ENCODE measurements at places on chromosomes 16 and 17.

GRCh38 chr17:83032781-83033180 is 46.6 kb upstream of the METRNL start:
- no peak for ATAC-seq

DNA sequence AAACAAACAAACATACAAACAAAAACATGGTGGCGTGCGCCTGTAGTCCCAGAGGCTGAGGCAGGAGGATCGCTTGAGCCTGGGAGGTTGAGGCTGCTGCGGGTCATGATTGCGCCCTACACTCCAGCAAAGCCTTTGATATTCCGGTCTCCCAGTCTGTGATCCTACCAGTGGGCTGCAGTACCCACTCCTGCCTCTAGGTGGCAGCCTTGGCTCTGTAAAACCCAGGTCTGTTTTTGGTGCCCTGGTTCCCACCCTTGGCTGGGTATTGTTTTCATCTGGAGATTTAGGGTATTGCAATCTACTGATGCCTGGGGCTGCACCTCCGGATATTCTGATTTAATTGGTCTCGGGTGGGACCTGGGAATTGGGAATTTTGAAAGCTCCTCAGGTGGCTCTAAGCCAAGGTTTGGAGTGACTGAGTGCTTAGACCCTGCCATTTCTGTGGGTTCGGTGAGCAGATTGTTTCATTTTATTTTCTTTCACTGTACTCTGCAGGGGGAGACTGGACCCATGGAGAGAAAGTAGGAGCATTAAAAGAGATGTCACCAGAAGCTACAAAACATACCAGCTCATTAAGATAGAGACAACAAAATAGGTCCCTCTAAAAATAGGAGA is 40.5 kb downstream of the MYH3 start:
- peak; percentile 67 for ATAC-seq

GRCh38 chr17:43631429-43631828 is 30.3 kb downstream of the MEOX1 start:
- no peak for ATAC-seq

DNA sequence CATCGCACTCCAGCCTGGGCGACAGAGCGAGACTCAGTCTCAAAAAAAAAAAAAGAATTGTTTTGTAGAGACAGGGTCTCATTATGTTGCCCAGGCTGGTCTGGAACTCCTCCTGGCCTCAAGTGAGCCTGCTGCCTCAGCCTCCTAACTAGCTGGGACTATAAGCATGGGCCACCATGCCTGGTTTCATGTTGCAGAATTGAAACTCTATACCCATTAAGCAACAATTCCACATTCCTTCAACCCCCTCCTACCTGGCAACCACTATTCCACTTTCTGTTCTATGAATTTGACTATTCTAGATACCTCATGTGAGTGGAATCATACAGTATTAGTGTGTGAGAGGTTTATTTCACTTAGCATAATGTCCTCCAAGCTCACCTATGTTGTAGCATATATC is 24.5 kb downstream of the RNF135 start:
- ATAC-seq: no peak

DNA sequence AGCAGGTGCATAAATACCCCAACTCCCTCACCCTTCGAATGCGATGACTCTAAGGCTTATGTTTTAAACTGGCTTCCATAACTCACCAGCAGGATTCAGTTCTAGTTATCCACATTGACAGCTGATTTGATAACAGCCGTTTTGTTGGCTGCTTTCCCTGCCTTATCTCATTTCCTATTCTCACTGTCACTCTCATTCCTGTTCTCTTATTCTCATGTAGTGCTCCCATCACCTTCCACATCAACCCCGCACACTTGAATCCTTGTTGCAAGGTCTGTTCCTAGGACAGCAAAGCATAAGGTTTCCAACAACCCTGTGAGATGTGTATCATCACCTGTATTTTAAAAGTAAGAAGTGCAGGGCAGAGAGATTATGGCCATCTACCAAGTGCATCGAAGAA is 344.4 kb downstream of the CDH13 start:
- no peak for ATAC-seq

DNA sequence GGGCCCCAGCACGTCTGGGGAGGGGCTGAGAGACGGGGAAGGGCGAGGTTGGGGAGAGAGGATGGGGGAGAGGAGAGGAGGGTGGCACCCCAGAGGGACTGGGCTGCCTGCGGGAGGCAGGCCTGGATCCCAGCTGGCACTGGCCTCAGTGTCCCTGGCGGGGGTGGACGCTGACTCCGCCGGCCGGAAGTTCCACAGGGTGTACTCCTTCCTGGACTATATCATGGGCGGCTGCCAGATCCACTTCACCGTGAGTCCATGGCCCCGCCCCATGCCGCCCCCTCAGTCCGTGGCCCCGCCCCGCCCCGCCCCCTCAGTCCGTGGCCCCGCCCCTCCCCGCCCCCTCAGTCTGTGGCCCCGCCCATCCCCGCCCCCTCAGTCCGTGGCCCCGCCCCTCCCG is 11.3 kb downstream of the CPNE7 start:
- no peak for ATAC-seq

- ATAC-seq: no peak
Observed at GRCh38 chr16:71927787-71928186, 32.5 kb downstream of the IST1 start.

DNA sequence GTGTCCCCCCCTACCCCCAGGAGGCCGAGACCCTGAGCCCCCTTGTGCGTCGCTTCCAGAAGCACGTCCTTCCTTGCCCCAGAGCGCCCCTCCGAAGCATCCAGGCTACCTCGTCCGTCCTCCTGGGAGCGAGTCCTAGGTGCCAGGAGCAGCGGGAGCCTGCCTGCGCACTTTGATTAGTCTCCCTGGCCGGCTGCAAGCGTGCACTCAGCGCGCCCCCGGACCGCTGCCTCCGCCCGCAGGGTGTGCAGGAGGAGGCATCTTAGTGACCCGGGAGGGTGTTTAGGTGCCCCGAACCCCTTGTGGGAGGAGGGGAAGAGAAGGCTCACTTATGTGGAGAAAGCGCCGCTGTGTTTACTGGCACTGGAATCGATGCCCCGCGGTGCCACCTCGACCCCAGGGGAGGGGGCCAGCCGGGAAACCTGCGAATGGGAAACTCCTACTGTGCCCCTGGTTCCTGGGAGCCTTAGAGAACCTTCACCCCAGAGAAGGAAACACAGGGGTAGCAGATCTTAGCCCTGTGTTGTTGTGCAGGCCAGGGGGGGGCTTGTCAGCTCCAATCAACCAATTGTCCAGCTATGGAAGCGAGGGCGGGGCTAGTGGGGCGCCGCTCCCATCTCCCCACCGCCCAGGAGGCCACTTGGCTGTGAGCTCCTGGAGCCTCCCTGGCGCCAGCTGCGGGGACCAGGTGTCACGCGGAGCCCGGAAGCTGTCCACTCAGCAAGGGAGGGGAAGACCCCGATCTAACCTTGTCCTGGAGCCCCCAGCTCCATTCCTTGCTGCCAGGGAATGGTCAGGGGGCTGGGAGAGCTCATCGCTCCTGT is 922.8 kb upstream of the EEF2KMT start:
- ATAC-seq: no peak

- ATAC-seq: no peak
Observed at GRCh38 chr16:67926181-67926750, 5.4 kb downstream of the CTRL start.

Measured in activated CD4-positive, CD25-positive, alpha-beta regulatory T cell treated with anti-CD3 and anti-CD28 coated beads, Interleukin-2, amount 50 U/mL, for 24 hours (primary cell).